Activated effector memory CD4-positive, alpha-beta T cell treated with Interleukin-2 at 50 U/mL for 16 hours (primary cell): ENCODE measurements at places on chromosomes 5 and 9.
A peak's percentile ranks its signal among the peaks of the same experiment; 100 is the strongest.

DNA sequence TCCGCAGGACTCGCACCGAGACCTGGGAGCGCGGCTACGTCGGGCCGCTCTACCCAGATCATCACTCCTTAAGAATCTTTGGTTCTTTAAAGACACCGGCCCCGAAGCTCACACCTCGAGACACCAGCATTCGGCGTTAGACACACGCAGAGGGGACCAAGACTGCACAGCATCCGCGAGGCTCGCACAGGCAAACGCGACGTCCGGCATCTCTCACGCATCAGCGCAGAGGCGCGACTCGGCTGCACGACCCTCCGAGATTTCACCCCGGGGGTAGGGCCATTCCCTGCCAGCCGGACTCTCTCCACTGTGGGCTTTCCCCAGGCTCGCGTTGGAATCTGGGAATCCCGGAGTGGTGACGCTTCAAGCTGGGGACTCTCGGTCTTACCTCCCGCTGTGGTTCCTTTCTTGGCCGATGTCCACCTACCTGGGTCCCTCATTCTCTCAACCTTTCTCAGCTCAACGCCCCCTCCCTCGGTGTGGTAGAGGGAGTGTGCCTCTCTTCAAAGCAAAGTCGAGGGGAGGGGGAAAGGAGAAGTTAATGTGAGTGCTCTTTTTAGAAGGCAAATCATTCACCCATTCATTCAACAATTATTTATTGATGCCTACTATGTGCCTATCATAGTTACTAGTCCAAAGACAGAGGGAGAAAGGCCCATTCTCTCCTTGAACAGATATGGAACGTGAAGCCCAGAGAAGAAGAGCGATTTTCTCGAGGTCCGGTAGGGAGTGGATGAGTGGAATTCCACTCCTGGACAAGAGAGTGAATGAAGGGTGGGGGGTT, 1.3 kb upstream of the HAND1 start:
- DNase-seq, result no peak

- DNase-seq, result no peak
Measured at GRCh38 chr5:153807801-153808200, 230.9 kb downstream of the FAM114A2 start.

DNA sequence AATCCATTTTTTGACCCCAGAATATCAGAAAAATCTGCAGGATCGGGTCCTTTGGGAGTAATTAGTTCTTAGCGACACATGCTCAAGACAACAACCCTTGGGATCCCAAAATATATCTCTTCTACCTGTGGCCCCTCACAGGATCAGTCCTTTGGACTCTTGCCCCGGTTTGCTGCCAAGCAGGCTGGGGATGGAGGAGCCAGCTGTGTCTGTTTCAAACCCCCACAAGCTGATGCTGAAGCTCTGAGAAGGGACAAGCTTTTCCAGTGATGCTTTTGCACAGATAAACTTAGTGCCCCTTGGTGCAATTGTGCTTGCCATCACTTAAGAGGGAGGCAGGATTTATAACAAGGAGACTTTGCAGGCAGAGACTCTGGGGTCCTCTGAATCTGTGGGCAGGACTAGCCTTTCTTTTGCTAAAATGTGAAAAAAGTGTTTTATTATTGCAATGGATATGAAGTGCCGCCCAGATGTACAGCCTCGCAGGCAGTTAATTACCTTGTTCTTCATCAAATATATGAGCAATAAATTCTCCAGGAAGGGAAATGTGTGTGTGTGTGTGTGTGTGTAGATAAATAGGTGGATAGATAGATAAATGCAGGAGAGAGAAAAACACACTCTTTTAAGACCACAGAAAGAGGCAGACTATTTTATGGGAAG, 9.6 kb upstream of the LHX2 start:
- DNase-seq, result no peak

DNA sequence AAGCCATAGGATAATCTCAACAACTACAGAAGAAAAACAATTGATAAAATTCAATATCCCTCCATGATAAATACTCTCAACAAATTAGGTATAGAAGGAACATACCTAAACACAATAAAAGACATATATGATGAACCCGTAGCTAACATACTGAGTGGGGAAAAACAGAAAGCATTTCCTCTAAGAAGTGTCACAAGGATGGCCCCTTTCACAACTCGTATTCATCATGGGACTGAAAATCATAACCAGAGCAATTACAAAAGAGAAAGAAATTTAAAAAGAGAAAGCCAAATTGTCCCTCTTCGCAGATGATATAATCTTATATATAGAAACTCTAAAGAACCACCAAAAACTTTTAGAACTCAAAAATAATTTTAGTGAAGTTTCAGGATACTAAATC, 146.3 kb upstream of the RGMB start:
- DNase-seq, result no peak

- DNase-seq, result no peak
Measured at GRCh38 chr5:55073211-55073610, 29.2 kb upstream of the GZMA start.

DNA sequence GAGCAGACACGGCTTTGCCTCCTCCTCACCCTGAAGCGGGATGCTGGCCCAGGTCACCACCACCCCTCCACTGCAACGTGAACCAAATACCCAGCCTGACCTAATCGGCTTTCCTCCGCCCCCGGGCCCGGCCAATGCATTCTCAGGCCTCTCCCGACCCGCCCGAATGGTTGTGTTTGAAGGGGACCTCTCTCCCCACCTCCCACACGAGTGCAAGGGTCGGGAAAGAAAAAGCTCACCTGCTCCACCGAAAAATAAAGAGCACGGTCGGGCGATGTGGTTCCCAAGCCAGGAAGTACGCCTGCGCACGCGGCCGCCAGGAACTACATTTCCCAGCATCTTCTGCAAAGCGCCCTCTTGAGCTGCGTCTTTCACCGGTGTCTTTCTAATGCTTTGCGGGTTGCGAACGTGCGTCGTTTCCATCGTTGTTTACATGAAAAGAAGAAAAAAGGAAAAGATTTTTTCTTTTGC, at the start of gene ZNF883:
TSS of gene ZNF883 (minus strand) at position 282 of the 471 bp plus-strand sequence.
- DNase-seq, result no peak

DNA sequence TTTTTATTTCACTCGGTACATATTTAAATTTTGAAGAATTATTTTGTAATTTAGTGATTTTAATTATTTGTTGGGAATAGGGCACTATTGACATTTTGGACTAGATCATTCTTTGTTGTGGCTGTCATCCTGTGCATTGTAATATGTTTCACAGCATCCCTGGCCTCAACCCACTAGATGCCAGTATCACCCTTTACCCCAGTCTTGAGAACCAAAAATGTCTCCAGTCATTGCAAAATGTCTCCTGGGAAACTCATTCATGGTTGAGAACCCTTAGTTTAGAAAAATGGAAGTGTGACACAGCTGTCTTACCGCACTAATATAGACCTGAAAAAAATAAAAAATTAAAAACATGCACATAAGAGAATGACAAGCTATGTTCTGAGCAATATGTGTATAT, 88.4 kb upstream of the CCDC152 start:
- no peak for DNase-seq

- no peak for DNase-seq
Measured at GRCh38 chr5:132547269-132547668, 3.9 kb upstream of the IL5 start.

DNA sequence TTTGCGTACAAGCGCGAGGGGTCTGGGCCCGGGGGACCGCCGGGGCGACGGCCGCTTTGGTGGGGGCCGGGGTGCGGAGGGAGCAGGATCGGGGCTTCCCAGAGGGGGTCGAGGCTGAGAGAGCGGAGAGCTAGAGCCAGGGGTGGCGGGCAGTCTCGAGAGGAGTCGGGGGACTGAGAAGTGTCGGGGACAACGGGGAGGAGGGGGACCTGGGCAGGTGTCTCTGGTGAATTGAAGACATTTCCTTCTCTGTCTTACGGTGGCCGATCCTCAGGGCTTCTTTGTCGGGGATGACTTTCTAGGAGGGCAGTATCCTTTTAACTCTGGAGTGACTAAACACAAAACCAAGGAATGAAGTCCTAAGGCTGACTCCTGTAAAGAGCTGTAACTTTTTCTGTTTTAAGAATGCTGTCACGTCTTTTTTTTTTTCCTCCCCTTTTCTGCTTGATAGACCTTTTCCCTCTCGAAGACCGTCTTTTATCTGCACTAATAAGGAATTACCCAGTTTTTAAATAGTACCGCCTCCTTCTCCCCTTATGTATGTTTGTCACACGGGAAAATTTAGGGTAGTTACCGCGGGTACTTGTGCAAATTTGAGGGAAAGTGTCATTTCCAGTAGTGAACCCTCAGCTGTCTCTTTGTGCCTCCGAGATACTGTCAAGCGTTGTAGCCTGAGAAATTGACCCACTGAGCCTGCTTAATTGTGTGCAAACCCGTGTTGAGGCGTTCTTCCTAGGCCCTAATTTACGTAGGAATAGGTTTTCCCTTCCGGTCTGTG, 822 bp downstream of the DENND4C start:
- no peak for DNase-seq

- DNase-seq, result no peak
Measured at GRCh38 chr9:119736491-119737454, 367.5 kb upstream of the BRINP1 start.

GRCh38 chr5:143306040-143306439, 97.4 kb downstream of the NR3C1 start:
- DNase-seq, result no peak

GRCh38 chr5:39361306-39361705, 3.0 kb downstream of the C9 start:
- no peak for DNase-seq

GRCh38 chr5:92644266-92644886, 936.6 kb downstream of the NR2F1-AS1 start:
- DNase-seq, result no peak

DNA sequence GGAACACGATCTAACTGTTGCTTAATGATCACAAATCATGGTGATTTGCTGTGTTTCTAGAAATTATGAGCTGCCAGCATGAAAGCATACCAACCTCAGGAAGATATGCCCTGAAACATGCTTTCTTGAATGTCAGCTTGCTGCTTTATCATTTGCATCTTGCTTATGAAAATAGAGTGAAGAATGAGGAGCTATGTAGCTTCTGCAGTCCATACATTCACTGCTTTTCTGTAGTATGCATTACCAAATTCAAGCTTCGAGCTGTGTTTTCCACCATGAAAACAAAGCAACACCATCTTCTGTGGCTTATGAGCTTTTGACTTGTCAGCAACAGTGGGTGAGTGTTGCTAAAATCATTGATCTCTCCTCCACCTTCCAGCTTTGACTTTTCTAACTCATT, 16.5 kb downstream of the F2RL2 start:
- DNase-seq, result no peak

DNA sequence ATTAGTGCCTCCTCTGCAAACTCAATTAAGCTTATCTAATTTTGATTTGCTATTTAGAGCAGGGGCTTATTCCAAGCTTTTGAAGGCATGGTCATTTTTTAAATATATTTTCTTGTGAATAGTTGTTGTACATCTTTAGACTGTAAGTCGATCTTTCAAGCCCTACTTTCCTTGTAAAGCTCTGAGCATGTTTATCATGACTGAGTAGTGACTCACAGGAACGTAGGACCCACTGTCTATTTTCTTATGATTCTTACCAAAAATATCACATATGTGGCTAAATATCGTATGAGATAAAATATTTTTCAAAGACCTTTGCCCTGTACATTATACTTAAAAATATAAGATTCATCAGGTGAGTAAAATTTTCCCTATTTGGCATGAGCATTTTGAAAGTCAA, 440.4 kb upstream of the GRIN3A start:
- no peak for DNase-seq

DNA sequence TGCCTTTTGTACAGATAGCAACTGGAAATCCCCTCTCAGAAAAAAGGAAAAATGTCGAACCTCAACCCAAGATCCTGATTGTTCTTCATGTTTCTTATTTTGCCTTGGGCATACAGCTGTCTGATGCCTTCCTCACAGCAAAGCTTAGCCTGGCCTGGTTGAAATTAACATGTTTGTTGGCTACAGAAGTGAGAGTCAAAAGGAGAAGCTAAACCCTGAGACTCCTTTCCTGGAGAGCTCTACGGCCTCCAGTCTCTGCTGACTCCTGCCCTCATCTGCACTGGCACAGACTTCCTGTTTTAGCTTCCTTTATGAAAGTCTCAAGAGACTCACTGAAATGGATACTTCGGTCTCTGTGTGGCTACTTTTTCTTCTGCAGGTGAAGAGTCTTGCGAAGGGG, 186.7 kb downstream of the PARP8 start:
- no peak for DNase-seq

DNA sequence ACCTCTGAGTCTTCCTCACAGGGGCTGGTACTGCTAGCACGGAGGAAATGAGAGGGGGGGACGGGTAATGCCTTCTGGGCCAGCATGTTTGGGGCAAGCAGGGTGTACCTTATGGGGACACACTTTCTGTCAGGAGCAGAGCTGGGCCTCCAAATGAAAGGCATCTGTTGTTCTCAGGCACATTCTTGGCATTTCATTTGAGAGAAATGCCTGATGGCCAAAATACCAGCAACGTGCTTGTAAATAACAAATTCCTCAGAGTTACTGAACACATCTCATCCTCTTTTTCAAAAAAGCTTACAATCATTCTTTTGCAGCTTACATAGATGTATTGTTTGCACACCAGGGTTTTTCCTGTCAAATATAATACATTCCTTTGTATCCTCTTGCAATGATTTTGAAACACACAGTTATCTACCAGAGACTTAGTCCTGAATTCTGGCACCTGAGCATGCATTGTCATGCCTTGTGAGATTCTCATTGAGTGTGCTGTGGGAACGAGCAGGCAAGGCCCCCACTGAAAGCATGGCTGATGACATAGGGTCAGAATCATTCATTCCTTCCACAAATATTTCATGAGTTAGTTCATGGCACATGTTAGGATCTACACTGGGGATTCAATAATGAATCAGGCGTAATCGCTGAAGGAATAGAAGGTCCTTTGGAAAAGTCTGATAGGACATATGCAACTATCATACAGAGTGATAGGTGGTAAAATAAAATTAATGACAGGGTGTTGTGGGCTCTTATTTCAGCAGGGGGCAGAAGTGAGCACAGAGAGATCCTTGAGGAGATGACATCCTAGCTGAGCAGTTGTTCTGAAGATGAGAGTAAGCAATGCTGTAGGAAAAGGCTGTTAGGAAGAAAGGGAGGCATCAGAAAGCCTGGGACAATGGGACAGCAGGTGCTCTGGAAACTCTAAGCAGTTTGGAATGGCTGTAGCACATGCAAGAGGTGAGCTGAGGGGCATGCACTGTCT, 260.9 kb upstream of the TUT7 start:
- DNase-seq, result no peak

GRCh38 chr5:76391014-76391413, 12.1 kb upstream of the IQGAP2 start:
- no peak for DNase-seq

- DNase-seq, result no peak
Measured at GRCh38 chr9:38183994-38184568, 115.1 kb upstream of the SHB start.

GRCh38 chr5:163259495-163259894, 177.9 kb upstream of the CCNG1 start:
- no peak for DNase-seq

DNA sequence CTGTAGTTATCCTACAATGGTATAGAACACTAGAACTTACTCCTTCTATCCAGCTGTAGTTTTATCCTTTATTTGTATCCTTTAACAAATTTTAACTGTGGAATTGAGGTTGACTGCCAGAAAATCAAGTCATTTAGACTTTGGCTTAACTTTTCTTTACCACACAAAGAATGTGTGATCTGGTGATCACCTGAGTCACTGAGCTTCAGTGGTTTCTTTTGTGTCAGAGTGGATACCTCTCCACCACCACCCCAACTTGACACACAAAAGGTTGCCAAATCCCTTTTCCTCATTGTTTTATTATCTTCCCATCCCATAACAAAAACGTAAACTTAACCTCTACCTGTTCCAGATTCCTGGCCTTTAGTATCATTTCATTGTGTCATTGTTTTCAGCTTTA, 5.5 kb downstream of the OTULIN start:
- DNase-seq, result no peak

- DNase-seq, result no peak
Measured at GRCh38 chr9:82206490-82206889, 217.9 kb downstream of the SPATA31D1 start.

GRCh38 chr5:141664733-141665461, 13.7 kb upstream of the FCHSD1 start:
- peak; percentile 65 for DNase-seq
